ENCODE measurements at places on chromosomes 4 and X.

GRCh38 chr4:134308910-134309309, 107.3 kb upstream of the PABPC4L start:
- no peak for DNase-seq

GRCh38 chr4:181138116-181138515, 1105.1 kb upstream of the TENM3 start:
- DNase-seq = no peak

DNA sequence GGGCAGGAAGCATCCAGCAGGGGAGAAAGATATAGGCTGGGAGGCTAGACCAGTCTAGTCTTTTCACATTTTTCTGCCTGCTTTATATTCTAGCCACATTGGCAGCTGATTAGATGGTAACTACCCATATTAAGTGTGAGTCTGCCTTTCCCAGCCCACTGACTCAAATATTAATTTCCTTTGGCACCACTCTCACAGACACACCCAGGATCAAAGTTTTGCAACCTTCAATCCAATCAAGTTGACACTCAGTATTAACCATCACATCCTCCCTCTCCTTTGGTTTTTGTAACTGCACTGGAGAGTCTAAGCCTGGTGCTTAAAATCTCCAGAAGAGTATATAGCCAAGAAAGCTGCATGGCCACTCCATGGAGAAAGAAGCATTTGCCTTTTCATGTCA, 560.4 kb downstream of the GRXCR1 start:
- no peak for DNase-seq

DNA sequence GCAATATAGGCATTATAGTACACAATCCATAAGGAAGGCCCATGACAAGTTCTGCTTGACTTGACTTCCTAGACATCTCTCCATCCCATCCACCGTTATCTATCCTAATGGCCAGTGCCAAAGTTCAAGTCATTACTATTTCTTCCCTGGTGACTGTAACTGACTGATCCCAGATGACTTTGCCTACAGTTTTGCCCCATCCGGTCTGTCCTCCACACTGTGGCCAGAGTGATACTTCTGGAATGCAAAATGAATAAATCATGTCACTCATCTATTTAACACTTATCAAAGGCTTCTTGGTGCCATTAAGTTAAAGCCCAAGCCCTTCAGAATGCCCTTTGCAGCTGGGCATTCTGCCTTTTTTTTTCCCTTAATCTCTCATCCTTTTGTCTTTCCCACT, 130.8 kb downstream of the PPARGC1A start:
- no peak for DNase-seq

GRCh38 chrX:149867488-149867887, 13.5 kb upstream of the MAGEA8 start:
- DNase-seq = no peak

DNA sequence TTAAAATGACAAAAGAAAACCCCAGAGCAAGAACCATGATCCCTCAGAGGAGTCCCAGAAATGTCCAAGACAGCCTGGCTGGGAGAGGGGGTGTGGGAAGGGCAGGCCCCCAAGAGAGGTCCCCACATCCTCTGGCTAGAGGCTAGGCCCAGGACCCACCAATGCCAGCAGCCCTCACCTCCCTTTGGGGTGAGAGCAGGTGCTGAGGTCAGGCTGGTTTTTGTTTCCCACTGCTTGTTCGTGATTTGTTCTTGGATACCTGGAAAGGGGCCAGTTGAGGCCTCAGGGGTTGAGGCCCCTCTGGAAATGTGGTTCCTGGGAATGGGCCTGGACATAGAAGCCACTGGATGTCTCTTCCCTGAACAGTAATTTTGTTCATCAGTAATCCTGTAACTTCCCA, 2.3 kb upstream of the GRSF1 start:
- DNase-seq = no peak

GRCh38 chr4:98110214-98110613, 33.1 kb downstream of the STPG2 start:
- DNase-seq = no peak

GRCh38 chr4:2795893-2796848, 3.3 kb downstream of the SH3BP2 start:
- no peak for DNase-seq

- no peak for DNase-seq
Measured at GRCh38 chr4:121139533-121140222, 24.4 kb downstream of the TNIP3 start.

DNA sequence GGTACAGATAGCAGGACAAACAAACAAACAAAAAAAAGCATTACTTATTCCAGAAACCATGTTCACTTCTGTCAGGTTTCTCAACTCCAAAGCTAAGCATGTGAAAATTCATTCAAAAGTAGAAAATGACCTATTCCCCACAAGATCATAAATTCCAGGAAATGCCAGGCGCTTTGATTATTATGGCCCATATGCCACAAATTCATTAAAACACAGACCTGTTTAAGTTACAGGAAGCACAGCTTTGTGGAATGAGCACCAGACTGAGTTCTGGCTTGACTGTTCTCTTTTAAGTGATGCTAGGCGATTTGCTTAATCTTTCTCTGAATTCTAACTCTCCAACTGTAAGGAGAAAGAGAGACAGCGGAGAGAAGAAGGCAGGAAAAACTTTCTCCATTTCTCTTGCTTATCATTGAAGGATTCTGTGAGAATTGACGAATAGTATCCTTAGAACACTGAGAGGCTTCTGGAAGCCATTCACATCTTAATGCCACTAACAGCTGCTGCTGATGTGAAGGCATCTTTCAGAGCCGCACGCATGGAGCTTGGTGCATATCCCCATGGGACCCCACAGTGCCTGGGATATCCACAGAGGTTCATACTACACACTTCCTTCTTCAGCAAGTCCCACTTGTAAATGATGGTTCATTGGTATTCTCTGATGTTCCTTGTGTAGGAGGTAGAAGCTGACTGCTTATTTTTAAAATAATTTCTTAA, 138.0 kb downstream of the ZNF674 start:
- no peak for DNase-seq

GRCh38 chr4:609400-610050, 15.8 kb upstream of the PDE6B start:
- no peak for DNase-seq

DNA sequence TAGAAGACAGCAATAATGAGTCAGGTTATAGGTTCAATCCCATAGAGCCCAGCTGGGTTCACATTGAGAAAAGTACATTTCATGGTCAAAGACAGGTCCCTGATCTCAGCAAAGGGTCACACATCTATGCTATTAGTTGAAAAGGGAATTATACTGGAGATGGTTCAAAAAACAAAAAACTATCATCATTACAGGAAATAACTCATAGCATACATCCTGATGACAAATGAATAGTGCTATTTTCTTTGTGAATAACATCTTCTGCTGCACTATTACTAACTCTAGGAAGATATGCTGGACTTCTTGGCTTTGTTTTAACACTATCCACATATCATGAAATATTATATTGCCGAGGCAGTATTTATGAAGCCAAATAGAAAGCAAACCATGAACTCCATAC, 202.5 kb upstream of the MAB21L2 start:
- DNase-seq = no peak

DNA sequence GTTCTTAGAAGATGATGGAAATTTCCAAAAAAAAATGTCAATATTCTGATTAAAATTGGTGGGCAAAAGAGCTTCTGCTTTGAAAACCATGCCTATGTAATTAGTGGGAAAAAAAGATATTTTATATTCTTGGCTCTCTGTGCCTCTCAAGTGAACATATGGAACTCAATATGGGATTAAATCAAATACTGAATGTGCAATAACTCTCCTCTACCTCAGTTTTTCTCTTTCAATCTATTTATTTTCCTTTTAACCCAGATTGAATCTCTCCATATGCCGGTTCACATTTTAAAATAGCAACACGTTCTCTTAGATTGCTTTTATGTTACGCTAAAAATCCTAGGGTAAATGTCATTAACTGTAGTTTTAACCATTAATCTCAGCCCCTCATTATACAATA, 224.2 kb upstream of the PABPC4L start:
- no peak for DNase-seq

DNA sequence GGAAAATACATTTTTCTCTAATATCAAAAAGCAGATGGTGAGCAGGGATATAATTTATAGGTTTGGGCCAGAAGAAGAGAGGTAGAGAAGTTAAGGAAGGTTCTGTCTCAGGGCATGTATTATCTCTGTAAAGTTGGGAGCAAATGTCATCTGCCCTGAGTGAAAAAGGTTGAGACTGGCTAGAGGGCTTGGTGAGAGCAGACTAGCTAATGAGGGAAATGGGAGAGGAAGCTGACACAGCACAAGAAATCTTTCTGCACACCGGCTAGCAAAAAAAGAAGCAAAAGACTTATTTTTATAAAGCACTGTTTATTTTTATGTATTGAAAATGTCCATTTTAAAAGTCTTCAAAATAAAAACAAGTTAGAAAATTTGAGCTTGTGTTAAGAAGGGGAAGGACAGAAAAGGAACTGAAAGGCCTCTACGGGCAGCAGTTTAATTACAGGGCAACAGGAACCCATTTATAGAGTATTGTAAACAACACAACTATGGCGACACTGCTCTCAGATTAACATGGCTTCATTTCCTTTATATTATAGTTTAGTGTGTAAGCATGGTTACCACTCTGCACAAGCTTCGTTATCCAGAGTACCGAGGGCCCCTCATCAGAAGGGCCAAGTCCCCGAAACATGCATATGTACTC, 17.4 kb downstream of the CD40LG start:
- no peak for DNase-seq

- DNase-seq = no peak
Measured at GRCh38 chr4:102213031-102213430, 132.3 kb downstream of the SLC39A8 start.

DNA sequence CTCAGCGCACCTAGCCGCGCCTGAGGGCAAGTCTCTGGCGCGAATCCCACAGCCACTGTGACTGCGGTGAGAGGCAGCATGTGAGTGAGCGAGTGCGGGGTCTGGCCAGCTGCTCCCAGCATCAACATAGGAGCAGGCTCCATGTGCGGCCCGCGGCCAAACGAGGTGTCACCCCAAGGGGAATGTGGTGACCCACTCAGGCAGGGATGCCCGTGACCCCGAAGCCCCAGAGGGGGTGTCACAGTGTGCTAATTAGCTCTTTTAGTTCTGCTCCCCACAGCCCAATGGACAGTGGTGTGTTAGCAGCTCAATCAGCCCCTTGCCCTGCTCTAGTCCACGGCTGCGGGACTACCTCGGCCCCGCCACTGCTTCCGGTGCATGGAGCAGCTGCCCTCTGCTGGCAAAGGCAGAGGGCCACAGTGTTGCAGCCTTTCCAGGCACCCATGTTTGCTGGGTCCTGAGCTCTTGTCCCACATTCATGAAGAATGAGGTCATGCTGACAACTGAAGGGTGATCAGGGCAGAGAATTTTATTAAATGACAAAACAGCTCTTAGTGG, 61.4 kb downstream of the AGA start:
- DNase-seq = no peak

Measured in omental fat pad (tissue), 4 donors.